ENCODE measurements at places on chromosomes 11 and 22. TPM values are rescaled to one million over a fixed set of nuclear protein-coding genes. Genes with fewer than 3 reads are reported as not detected.

APOBEC3B gene
- total RNA-seq, result 0.72 TPM

SEPTIN3 gene
- not detected for total RNA-seq

POLR2L gene
- 15.1 TPM for total RNA-seq

EI24 gene
- 165 TPM for total RNA-seq

OR51L1 gene
- total RNA-seq, result not detected

KRTAP5-9 gene
- not detected for total RNA-seq

OR51T1 gene
- not detected for total RNA-seq

ACR gene
- not detected for total RNA-seq

MAJIN gene
- total RNA-seq, result not detected

MFNG gene
- total RNA-seq, result 0.43 TPM

ZNRF3 gene
- total RNA-seq, result 5.1 TPM

RDX gene
- total RNA-seq, result 96.3 TPM

NLRP14 gene
- 0.24 TPM for total RNA-seq

CYB5R3 gene
- total RNA-seq, result 21.9 TPM

TRIM68 gene
- 5.8 TPM for total RNA-seq
